ENCODE measurements at places on chromosomes 2 and 18.

DNA sequence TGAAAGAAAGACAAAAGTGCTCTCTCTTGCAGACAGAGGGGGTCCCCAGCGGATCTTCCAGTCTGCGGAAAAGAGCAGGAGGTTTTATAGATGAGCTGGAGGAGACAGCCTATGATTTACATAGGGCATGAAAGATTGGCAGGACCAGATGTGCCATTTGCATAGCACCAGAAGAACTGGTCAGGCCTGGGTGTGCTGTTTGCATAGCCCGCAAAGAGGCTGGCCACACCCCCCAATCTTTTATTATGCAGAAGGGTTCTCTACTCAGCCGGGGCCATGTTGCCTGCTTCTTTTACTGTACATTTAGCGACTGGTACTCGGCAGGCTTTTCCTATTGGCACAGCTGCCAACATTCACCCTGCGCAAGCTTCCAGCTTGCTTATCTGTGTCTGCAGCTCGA lies 317.6 kb downstream of the GALR1 start:
- no peak for DNase-seq

DNA sequence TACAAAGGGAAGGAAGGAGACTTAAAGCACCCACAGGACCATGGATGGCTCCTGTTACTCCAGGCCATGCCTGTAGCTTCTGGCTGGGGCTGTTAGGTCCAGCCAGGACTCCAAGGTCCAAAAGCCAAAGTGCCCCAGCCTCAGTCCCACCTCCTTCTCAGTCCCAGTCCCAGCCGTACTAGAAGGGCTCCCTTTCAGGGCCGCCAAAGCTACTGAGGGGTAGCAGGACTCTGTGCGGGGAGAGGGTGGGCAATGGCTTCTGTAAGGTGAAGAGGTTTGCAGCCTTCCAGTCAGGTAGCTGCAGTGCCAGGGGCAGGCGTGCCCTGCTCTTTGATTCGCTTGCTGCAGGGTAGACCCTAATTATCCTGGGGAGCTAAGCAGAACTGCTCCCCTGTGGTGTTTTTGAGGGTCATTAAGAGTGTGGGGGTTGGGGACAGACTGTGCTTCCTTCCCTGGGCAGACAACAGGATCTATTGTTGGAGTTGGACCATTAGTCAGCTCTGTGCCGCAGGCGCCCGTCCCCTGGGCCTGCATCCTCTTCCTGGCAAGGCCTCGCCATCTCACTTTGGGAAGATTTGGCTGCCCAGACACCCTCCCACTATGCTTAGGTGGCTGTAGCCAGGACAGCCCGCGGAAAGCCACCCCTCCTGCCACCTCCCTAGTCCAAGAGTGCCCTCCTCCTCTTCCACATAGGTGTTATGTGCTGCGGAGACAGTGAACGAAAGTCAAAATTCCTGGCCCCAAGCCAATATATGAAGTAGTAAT lies 118.8 kb downstream of the ZBTB7C start:
- no peak for DNase-seq

DNA sequence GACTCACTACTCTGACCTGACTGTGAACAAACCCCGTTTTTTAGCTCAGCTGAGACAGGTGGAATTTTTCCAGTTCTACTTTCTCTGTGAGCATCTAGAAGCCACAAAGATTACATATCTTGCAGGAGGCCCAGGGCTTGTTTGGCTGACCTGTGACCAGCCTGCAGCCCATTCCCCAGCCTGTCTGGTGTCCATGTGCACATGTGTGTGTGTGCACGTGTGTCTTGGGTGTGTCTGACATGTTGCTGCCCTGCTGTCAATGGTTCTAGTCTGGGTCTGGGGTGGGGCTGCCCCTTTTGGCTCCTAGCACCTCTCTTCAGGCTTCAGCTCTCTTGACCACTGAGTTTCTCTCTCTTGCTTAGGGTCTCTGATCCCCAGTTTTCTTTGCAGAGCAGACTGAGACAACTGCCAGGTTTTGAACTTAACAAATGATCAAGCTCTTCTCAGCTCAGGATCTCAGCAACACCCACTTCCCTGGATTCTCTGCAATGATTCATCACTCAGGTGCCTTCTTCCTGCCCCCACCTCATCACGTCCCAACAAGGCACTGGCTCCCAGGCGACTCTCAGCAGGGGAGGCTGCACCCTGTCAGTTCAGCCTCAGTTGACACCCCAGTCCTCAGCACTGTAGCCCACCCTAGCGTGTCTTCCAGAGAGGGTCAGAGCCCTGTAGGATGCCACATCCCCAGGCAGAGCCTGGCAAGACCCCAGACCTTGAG lies 130.3 kb downstream of the CELF4 start:
- DNase-seq: no peak

DNA sequence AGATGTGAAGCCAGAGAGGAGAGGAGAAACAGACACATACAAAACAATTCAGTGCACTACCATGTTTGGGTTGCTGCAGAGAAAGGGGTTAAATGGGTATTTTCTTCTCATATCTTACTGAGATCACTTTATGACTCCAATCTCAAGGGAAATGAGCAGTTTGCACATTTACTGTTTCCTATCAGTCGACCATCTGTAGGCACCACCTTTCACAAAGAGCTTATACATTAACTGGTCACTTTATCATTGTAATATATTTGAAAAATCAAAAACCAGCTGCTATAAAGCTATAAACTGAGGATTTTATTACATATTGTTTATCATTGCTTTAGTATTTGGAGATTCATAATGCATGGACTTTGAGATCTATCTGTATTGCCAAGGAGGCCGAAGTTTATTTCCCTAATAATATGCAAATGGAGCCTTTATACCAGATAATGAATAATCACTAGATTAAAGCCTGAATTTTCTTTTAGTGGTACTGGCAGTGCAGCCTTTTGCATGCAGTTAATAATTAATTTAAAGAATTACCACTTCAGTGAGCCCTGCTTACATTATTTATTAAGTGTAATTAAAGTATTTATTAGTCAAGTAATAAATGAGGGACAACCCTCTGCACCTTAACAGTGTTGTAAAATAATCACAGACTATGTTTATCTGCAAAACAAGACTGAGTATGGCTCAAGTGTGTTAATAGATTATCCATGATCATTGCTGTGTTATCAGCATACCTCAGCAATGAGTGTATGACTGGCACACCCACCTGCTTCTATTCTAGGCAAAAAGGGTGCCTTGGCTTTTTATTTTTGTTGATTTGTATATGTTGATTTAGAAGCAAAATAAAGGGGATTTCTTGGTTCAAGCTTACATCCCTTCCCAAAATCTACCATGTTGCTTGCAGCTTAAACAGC lies 167.7 kb upstream of the SLC14A2 start:
- DNase-seq: no peak

- DNase-seq: no peak
These were observed 2.3 kb upstream of the HPCAL1 start for GRCh38 chr2:10300328-10300920.

DNA sequence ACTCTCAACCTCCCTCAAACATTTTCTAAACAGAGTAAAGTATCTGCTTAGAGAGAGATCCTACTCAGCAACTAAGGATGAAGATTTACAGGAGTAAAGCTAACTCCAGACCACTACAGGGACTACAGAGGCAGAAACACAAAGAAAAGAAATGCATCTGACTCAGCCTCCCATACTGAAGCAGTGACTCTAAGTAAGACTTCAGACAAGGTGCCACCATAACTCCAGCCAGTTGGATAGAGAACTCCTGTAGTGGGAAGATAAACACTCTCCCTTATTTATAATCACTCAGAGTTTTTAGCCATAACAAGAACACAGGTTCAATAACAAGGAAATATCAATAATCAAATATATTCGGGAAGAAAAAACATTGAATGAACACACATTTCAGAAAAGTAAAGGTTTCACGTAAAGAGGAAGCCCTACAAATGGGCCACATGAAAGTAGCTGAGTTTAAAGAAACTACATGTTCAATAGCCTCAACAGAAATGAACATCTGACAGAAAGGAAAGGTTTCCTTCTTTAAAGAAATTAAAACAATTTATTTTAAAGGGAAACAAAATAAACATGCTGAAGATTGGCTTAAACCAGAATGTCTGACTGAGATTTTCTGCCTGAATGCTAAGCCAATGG lies 519.9 kb downstream of the KCNJ3 start:
- DNase-seq: no peak

DNA sequence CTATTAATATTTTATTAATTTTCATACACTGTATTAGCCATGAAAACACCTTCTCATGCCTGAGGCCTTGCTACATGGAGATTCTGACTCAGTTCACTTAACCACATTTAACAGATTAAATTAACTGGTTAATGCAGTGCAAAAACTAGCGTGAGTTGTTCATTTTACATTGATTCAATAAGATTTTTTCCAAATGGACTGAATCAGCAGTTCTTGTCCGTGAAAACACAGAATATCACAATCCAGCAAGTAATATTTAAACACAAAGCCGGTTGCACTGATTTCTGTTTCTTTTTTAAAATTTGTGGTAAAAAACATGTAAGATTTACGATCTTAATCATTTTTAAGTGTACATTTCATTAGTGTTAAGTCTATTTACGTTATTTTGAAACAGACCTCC lies 118.2 kb upstream of the THUMPD2 start:
- no peak for DNase-seq

DNA sequence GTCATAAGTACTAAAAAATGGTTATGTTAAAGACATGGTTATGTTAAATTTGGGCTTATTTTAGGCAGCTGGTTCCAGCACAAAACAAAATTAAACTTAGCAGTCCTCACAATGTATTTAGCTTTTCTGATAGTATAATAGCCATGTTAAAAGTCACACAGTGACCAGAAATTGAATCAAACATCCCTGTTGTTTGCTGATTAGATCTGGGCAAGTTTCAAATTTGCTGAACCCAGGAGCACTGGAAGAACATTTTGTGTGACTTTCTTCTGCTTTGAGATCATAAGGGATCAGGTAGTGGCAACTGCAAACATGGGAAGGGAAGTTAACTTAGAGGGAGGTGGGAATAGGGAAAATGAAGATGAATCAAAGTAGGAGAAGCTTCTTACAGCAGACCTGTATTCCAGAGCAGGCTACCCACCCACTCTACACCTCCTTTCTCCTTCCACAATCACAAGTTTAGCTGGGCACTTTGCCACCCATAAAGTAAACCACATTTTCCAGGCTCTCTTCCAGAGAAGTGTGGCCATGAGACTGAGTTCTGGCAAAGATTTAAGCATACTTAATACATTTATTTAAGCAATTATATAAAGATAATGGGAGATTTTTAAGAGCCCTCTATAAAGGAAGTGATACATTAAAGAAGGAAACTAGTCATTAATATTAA lies 616.1 kb upstream of the LRATD1 start:
- DNase-seq: no peak

DNA sequence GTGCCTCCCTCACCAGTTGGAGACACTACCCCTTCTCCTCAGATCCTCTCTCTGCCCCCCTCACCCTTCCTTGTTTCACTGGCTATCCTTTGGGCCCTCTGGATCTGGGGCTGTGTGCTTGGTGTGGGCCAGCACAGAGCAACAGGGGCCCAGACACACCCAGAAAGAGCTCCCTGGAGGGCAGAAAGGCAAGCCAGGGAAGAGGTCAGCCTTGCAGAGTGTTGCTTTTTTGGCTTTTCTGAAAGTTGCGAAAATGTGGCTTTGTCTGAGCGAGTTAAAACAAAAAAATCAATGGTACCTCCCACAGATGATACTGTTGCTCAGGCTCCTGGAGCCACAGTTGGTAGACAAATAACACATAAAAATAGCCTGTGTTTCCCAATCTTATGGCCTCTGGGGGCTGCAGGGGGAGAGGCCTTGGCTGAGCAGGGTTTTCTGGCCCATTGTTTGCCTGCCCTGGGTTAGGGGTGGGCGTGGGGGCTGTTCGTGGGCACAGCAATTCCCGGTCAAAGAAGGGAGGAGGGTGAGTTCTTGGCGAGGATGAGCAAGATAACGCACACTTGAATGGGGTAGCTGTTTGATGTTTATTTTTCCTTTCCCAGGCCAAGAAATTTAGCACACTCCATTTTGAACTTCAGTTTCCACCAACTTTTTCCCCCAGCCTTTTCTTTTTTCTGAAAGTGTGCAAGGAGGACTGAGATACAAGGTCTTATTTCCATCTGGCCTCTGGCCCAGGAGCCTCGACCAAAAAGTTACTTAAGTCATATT lies 167.0 kb upstream of the HAAO start:
- no peak for DNase-seq

- no peak for DNase-seq
These were observed 108.7 kb downstream of the XRCC5 start for GRCh38 chr2:216217904-216218260.

GRCh38 chr2:23379220-23379695 lies 5.7 kb upstream of the KLHL29 start:
- peak; percentile 26 for DNase-seq

GRCh38 chr18:2415656-2416055 lies 155.6 kb downstream of the METTL4 start:
- no peak for DNase-seq

DNA sequence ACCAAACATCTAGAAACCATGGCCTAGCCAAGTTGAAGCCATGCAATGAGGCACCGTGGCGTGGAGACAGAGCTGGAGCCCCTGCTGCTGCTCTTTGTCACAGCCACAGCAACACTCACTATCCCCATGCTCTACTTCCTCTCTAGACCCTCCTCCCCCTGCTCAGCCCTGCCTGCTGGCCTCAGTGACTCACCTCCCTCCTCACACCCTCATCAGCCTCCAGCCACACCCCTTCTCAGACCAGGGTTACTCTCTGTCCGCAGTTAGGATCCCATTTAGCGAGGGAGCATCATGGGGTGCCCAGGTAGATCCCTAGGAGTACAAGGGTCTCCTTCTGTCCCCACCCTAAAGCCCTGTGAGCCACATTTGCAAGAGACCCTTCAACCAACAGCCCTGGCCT lies 25.4 kb upstream of the SOX11 start:
- DNase-seq: no peak

GRCh38 chr2:235508371-235509160 lies 14.7 kb downstream of the AGAP1 start:
- no peak for DNase-seq

DNA sequence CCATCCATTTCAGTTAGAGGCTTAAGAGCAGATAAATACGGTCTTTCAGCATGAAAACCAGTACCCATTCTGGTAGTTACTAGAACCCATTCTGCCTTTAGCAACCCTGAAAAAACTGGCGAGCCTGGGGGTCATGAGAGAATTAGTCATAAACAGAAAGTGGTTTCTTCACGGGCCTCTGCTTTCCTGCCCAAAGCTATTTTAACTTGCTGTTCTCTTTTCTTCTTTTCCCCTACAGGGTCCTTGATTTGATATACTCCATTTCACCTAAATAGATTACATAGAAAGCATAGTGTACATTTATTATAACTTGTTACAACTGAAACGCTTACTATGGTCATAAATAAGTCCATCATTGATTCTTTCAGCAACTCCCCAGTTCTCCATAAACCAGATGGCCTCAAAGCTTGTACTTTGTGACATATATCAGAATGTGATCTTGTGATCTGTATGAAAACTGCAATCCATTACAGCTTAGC lies 48.3 kb downstream of the WDFY1 start:
- peak; percentile 52 for DNase-seq

GRCh38 chr2:10373931-10374330 lies 71.2 kb downstream of the HPCAL1 start:
- DNase-seq: no peak
